Activated naive CD4-positive, alpha-beta T cell treated with Interleukin-2 at 50 U/mL for 16 hours (primary cell): ENCODE measurements at places on chromosomes 2 and 18.

- DNase-seq, result no peak
Observed at GRCh38 chr2:10880586-10881321, 31.0 kb upstream of the KCNF1 start.

GRCh38 chr2:148201075-148202004, 180.4 kb downstream of the MBD5 start:
- peak; percentile 8 for DNase-seq

DNA sequence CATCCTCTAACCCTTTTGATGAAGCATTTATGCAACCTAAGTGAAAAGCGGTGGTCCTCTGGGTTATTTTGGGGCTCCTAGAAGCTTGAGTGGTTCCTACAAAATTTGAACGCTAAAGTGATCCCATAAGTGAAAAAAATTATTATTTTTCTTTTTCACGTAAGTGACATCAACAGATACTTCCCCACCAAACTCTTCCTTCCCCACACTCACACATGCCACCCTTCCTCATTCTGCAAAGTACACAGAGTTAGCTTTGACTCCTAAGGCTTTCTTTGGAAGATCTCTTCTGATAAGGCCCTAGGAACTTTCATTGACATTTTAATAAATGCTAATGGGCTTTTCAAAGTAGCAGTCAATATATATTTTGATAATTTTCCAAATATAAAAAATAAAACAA, 109.7 kb downstream of the DOCK10 start:
- DNase-seq, result no peak

GRCh38 chr2:62660582-62661262, 44.8 kb upstream of the EHBP1 start:
- DNase-seq, result no peak

DNA sequence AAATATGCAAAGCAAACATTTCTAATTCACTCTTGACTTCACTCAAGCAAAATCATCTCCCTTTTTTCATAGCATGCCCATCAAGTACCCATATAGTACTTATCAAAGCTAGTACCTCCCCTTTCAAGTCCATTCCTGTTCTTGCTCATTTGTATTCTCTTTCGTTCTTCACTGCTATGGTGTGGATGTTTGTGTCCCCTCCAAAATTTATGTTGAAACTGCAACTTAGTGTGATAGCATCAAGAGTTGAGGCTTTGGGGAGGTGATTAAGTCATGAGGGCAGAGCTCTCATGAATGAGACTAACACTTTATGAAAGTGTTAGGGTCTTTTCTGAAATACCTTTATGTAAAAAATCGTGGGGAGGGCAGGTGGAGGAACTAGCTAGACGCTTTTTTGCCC, 52.9 kb downstream of the RNU4ATAC start:
- no peak for DNase-seq
